Activated naive CD4-positive, alpha-beta T cell treated with anti-CD3 and anti-CD28 coated beads for 36 hours (primary cell): ENCODE measurements at places on chromosomes 12 and 14. TPM values are rescaled to one million over a fixed set of nuclear protein-coding genes. Genes with fewer than 3 reads are reported as not detected.

- H3K27ac ChIP-seq: no peak overlapping the region
- DNase-seq: no peak
- H3K36me3 ChIP-seq: peaks cover 12% of the 10 kb centered on the region
- no peak overlapping the region for H3K4me3 ChIP-seq
- peaks cover 35% of the 10 kb centered on the region for H3K4me1 ChIP-seq
- peaks cover 4% of the 10 kb centered on the region for H3K27me3 ChIP-seq
Measured at GRCh38 chr12:89344043-89344861, 8.0 kb downstream of the DUSP6 start.

DNA sequence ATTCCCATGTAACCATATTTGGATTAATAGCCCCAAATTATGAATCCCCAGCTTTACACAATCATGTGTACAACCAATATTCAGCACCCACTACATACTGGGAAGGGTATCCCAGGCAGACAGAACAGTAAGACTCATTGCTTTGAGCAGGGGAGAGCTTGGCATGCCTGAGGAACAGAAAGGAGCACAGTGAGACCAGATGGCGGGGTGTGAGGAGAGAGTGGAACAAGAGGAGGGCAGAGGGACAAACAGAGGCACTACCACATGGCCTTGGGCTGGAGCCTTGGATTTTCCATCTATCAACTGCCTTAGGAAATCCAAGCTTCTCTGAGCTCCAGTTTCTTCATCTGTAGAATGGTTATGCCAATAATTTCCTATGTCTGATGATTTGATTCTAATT, 3.8 kb downstream of the DGKA start:
- H3K4me3 ChIP-seq: peak overlapping the region; percentile 99
- no peaks in the 10 kb centered on the region for H3K27me3 ChIP-seq
- H3K27ac ChIP-seq: peak overlapping the region; percentile 100
- peaks cover 77% of the 10 kb centered on the region for H3K4me1 ChIP-seq

- no peaks in the 10 kb centered on the region for H3K27me3 ChIP-seq
- H3K4me1 ChIP-seq: peaks cover 49% of the 10 kb centered on the region
- H3K27ac ChIP-seq: peak overlapping the region; percentile 93
Measured at GRCh38 chr12:6944381-6945186, 762 bp downstream of the C12orf57 start.

- no peak overlapping the region for H3K27ac ChIP-seq
- no peaks in the 10 kb centered on the region for H3K27me3 ChIP-seq
- no peaks in the 10 kb centered on the region for H3K4me1 ChIP-seq
- no peak overlapping the region for H3K4me3 ChIP-seq
Measured at GRCh38 chr12:99093166-99093565, 448.1 kb downstream of the APAF1 start.

- peaks cover 82% of the 10 kb centered on the region for H3K4me1 ChIP-seq
- no peaks in the 10 kb centered on the region for H3K27me3 ChIP-seq
- peaks cover 26% of the 10 kb centered on the region for H3K36me3 ChIP-seq
- DNase-seq: no peak
- H3K4me3 ChIP-seq: no peak overlapping the region
Measured at GRCh38 chr14:89366864-89367778, 49.9 kb downstream of the FOXN3 start.

GRCh38 chr12:41205070-41205709, 17.1 kb downstream of the PDZRN4 start:
- H3K4me3 ChIP-seq: no peak overlapping the region
- H3K27ac ChIP-seq: no peak overlapping the region
- no peaks in the 10 kb centered on the region for H3K36me3 ChIP-seq
- no peaks in the 10 kb centered on the region for H3K27me3 ChIP-seq
- no peak for DNase-seq
- H3K4me1 ChIP-seq: no peaks in the 10 kb centered on the region

DNA sequence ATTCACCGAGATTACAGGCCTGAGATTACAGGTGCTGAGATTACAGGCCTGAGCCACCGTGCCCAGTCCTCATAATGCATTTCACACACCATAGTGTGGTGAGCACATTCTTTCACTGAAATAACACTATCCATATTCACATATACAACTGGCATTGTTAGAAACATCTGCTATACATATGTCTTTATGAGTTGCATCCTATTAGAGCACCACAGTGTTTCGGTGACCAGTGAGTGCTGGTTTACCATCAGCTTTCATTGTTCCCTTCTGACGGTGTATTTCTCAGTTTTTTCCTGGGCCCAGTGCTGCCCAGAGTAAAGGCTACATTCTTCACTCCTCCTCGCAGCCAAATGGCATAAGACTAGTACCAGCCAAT, 96.2 kb upstream of the FGD4 start:
- H3K4me1 ChIP-seq: no peaks in the 10 kb centered on the region
- H3K36me3 ChIP-seq: no peaks in the 10 kb centered on the region
- H3K4me3 ChIP-seq: no peak overlapping the region
- H3K27me3 ChIP-seq: no peaks in the 10 kb centered on the region

DNA sequence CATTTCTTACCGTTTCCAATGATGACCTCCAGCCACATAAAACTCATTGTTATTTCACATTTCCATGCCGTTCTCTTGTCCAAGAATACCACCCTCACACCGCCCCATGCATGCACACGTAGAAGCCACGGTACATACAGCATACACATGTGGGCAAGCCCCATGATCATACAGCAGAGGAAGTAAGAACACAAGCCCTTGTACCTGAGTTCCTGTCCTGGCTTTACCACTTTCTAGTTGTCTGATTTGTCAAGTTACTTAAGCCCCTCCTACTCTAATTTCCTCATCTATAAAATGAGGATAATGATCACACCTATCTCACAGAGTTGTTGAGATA, 59.9 kb downstream of the DUSP16 start:
- H3K27me3 ChIP-seq: no peaks in the 10 kb centered on the region
- no peak for DNase-seq
- no peak overlapping the region for H3K4me3 ChIP-seq
- peaks cover 7% of the 10 kb centered on the region for H3K36me3 ChIP-seq
- peaks cover 60% of the 10 kb centered on the region for H3K4me1 ChIP-seq
- peak overlapping the region; percentile 93 for H3K27ac ChIP-seq

DNA sequence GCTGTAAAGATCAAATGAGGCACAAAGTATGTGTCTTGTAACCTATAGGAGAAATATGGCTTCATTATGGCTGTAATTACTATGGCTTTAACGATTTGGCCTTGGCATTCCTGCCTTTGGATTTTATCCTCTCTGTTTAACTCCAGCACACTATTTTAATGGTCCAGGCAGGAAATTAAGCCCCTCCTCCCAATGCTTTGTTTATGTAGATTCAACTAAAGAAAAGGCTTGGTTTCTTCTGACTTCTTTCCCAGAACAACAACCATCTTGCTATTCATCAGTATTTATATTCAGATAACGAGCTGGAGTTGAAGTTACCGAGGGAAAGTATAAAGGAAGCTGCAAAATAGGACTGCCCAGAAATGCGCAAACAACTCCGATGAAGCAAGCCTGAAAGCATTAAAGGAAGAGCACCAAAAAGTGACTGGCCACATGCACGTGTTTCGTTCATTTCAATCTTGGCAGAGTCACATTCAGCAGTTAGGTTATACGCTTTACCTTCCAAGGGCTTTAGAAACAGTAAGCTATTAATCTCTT, 104.6 kb downstream of the NELL2 start:
- no peak for DNase-seq
- H3K27me3 ChIP-seq: no peaks in the 10 kb centered on the region
- no peak overlapping the region for H3K4me3 ChIP-seq
- peaks cover 12% of the 10 kb centered on the region for H3K36me3 ChIP-seq
- no peak overlapping the region for H3K27ac ChIP-seq

- peak; percentile 14 for DNase-seq
- peaks cover 56% of the 10 kb centered on the region for H3K4me1 ChIP-seq
- H3K4me3 ChIP-seq: no peak overlapping the region
- H3K27me3 ChIP-seq: no peaks in the 10 kb centered on the region
Measured at GRCh38 chr14:63510538-63510937, 32.6 kb downstream of the PPP2R5E start.

GRCh38 chr12:132395908-132396305, 66.5 kb upstream of the GALNT9 start:
- no peaks in the 10 kb centered on the region for H3K36me3 ChIP-seq
- peaks cover 15% of the 10 kb centered on the region for H3K27me3 ChIP-seq
- no peak for DNase-seq
- no peaks in the 10 kb centered on the region for H3K4me1 ChIP-seq

Gene VRTN
- total RNA-seq: not detected

Gene TOMM20L
- not detected for total RNA-seq

Gene TPPP2
- total RNA-seq: not detected

Gene SCAF11
- total RNA-seq: 97.7 TPM

Gene IL23A
- 12.6 TPM for total RNA-seq

Gene CPNE6
- not detected for total RNA-seq
